ENCODE measurements at places on chromosomes 6 and 20. TPM values are rescaled to one million over a fixed set of nuclear protein-coding genes. Genes with fewer than 3 reads are reported as not detected.
A peak's percentile ranks its signal among the peaks of the same experiment; 100 is the strongest.

CLIC5 gene
- total RNA-seq: 17.8 TPM

GPX5 gene
- total RNA-seq: not detected

DAAM2 gene
- 0.03 TPM for total RNA-seq

DNA sequence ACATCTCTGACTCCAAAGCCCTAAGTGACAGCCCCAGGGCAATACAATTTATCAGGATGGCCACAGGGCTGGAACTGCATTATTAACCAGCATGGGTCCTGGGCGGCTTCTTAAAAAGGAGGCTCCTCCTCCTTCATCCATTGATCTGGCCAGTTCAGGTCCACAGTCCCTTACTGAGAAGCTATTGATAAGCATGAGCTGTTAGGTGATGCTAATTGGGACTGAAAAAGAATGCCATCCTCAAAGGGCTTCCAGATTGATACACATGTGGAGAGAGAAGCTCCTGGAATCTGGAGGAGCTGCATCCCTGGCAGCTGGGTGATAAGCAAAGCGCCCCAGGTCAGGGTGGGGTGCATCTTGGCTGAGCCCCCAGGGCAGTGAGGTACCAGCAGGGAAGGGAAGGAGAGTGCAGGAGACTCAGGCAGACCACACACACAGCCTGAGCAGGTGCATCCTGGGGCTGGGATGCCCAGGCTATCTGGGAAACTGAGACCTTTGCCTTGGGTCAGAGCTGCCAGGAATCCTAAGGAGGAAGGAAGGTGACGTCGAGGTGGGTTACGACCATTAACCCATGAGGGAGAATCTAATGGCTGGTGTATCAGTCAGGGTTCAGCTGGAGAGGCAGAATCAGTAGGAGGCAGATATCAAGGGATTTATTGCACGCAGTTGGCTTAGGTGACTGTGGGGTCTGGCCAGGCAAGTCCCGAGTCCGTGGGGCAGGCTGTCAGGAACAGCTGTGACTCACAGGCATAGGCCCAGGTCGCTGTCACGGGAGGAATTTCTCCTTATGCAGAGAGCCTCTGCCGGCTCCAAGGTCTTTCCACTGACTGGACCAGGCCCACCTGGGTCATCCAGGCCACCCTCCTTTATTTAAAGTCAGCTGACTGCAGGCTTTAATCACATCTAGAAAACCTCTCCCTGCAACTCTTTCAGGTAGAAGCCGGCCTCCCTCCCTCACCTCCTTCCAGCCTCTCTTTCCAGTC is 261.2 kb downstream of the BMP7 start:
- no peak overlapping the region for H3K27ac ChIP-seq
- H3K4me1 ChIP-seq: no peaks in the 10 kb centered on the region
- H3K36me3 ChIP-seq: no peaks in the 10 kb centered on the region
- no peak overlapping the region for H3K4me3 ChIP-seq

DNA sequence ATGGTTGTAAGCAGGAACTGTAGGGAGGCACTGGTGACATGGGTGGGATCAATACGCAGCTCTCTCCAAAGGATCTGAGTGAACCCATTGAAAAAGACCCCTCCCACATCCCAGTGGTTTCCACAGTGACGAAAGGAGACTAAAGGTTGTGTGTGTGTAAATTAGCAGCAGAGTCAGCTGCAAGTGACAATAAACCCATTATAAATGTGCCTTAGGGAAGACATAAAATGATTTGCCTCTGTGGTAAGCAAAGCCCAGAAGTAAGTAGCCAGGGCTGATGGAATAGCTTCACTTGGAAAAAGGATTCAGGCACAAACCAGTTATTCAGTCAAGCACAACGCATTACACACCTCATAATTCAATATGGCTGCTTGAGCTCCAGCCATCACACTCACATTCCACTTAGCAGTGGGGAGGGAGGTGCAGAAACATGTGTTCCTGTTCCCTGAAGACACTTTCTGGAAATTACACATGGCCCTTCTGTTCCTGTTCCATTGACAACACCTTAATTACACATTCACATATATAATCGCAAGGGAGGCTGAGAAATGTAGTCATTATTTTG is 231.4 kb downstream of the PREX1 start:
- no peak overlapping the region for H3K4me3 ChIP-seq
- DNase-seq: no peak
- no peaks in the 10 kb centered on the region for H3K27me3 ChIP-seq
- no peaks in the 10 kb centered on the region for H3K36me3 ChIP-seq
- H3K4me1 ChIP-seq: no peaks in the 10 kb centered on the region

DNA sequence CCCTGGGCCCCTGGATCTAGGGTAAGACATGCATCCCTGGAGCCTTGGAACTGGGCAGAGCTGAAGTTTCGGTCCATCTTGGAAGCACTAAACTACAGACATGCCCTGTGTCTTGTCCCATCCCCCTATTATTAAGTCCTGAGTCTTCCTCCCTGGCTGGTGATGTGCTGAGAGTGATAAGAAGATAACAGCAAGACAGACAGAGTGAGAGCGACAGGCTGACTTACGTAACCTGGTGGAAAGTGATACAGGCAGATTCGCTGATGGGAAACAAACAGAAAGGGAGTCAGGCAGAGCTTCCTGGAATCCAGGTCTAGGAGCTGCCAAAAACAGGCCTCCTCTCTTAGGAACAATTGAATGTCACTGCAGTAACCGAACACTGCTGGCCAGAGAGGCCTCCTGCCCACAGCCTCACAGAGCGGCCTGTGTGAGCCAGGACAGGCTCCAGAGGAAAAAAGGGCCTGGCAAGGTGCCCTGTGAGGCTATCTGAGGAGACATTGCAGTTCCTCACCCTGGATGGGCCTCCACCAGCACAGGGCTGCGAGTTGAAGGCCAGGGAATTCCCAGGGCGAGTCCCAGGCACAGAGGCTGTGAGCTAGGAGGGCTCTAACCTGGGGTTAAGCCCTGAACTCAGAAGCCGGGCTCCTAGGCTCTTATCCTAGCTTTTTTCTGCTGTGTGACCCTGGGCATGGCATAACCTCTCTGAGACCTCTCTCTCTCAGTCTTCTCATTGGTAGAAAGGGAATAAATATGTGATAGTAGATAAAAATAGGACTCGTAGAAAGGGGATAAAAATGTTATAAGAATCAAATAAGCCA is 34.2 kb upstream of the B4GALT5 start:
- no peaks in the 10 kb centered on the region for H3K36me3 ChIP-seq
- H3K27ac ChIP-seq: no peak overlapping the region
- H3K27me3 ChIP-seq: peaks cover 16% of the 10 kb centered on the region
- no peak overlapping the region for H3K4me3 ChIP-seq
- DNase-seq: no peak

- no peaks in the 10 kb centered on the region for H3K27me3 ChIP-seq
- DNase-seq: no peak
- H3K4me1 ChIP-seq: peaks cover 23% of the 10 kb centered on the region
- H3K36me3 ChIP-seq: no peaks in the 10 kb centered on the region
Observed at GRCh38 chr6:87181903-87182302, 26.5 kb downstream of the ZNF292 start.

DNA sequence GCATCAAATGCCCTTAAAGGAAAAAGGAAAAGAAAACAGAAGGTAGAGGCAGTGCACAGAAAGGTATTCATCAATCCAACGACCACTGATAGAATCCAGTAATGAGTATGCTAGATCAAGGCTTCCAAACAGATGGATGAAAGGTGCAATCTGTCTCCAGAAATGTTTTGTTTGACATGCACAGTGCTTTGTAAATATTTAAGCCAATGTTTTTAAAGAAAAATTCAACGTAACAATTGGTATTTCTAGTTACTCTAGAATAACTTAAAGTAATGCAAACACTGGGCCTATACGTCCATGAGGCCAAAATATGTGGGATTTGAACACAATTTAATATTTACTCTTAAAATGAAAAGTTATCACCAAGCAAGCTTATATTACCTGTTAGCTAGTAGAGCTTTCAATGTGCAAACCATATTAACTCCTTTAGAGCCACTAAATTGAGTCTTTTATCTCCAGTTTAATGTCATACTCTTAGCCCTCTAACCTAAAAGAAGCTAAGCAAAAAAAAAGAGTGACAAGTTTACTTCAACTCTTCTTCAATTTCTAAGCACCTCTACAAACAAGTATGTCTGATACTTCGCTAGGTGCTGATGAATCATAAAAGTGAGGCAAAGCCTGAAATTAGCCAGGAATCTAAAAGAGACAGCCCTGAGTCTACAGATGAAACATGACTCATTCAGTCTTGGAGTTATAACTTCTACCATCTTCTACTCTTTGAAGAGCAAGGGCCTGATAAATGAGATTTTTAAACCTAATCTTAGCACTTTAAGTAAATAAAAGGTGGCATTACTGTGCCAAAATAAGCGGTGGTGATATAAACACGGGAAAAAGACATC is 169.8 kb downstream of the PTPRK start:
- no peaks in the 10 kb centered on the region for H3K36me3 ChIP-seq
- no peak overlapping the region for H3K27ac ChIP-seq
- no peaks in the 10 kb centered on the region for H3K27me3 ChIP-seq
- no peaks in the 10 kb centered on the region for H3K4me1 ChIP-seq
- no peak overlapping the region for H3K4me3 ChIP-seq

GRCh38 chr6:106101466-106101865 is 15.3 kb downstream of the PRDM1 start:
- H3K4me3 ChIP-seq: no peak overlapping the region
- no peak for DNase-seq
- peaks cover 20% of the 10 kb centered on the region for H3K36me3 ChIP-seq
- H3K4me1 ChIP-seq: peaks cover 57% of the 10 kb centered on the region

GRCh38 chr20:25470045-25470444 is 62.6 kb downstream of the GINS1 start:
- peak; percentile 29 for DNase-seq
- no peak overlapping the region for H3K27ac ChIP-seq
- no peak overlapping the region for H3K4me3 ChIP-seq
- H3K27me3 ChIP-seq: peaks cover 5% of the 10 kb centered on the region
- no peaks in the 10 kb centered on the region for H3K4me1 ChIP-seq
- no peaks in the 10 kb centered on the region for H3K36me3 ChIP-seq

GRCh38 chr6:46057792-46058191 is 42.1 kb upstream of the CLIC5 start:
- no peaks in the 10 kb centered on the region for H3K27me3 ChIP-seq
- no peak overlapping the region for H3K27ac ChIP-seq
- no peaks in the 10 kb centered on the region for H3K36me3 ChIP-seq

GRCh38 chr20:1362484-1362883 is 30.4 kb downstream of the FKBP1A start:
- H3K36me3 ChIP-seq: peaks cover 8% of the 10 kb centered on the region
- H3K27me3 ChIP-seq: no peaks in the 10 kb centered on the region
- no peak for DNase-seq
- H3K4me1 ChIP-seq: peaks cover 30% of the 10 kb centered on the region

DNA sequence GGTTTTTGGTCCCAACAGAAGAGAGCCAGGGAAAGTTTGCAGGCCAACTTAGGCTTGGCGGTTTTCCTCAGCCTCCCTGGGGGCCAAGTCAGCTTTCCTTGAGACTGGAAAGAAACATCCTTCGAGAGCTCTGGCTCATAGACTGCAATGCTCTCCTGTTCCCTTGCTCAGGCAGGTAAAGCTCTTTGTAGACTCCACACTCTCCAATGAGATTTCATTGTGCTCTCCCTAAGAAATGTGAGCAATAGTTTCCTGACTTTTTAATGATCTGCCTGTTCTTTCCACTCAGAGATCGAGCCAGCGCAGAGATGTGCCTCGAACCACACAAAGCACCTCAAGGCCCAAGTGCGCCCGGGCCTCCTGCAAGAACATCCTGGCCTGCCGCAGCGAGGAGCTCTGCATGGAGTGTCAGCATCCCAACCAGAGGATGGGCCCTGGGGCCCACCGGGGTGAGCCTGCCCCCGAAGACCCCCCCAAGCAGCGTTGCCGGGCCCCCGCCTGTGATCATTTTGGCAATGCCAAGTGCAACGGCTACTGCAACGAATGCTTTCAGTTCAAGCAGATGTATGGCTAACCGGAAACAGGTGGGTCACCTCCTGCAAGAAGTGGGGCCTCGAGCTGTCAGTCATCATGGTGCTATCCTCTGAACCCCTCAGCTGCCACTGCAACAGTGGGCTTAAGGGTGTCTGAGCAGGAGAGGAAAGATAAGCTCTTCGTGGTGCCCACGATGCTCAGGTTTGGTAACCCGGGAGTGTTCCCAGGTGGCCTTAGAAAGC is 13.9 kb downstream of the TNFAIP3 start:
- H3K4me1 ChIP-seq: peaks cover 52% of the 10 kb centered on the region
- peak overlapping the region; percentile 48 for H3K27ac ChIP-seq
- H3K4me3 ChIP-seq: no peak overlapping the region
- DNase-seq: no peak
- H3K36me3 ChIP-seq: peaks cover 24% of the 10 kb centered on the region

Measured in T-cell (primary cell).